ENCODE measurements at places on chromosomes 2 and 18.

GRCh38 chr2:195300631-195301030 lies 356.4 kb upstream of the SLC39A10 start:
- no peak for DNase-seq

- DNase-seq, result no peak
Observed at GRCh38 chr2:32688541-32688940, 60.7 kb downstream of the TTC27 start.

- no peak for DNase-seq
Observed at GRCh38 chr2:61288070-61288841, 126.3 kb downstream of the C2orf74 start.

DNA sequence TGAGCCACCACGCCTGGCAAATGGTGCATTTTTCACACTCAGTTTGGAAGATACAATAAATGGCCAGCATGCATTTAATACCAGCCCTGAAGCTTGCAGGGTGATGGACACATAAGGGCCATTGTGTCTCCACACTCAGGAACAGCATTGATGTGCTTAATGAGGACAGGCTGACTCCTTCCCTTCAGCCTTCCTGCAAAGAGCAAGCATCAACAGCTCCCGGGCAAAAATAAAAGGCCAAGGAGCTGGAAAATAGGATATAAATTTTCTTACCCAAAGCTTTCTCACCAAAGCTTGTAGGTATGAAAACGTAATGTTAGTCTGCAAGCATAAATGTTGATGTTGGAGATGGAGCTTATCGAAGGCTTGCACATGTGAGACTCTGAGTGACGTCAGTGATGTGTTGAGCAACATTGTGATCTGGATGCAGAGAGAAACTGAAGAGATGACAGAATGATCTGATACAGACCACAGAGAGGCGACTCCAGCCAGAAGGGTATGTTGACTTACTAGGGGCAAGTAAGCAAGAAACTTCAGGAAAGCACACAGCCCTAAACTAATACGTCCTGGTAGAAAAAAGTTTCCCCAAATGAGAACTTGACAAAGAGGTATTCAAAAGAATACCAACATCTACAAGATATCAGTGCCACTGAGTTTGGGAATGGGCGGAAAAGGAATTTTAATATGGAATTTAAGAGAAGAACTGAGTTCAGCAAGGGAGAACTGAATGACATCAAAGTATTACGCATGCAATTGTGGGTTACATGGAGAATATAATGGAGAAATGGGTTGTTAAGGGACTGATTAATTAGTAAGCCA lies 256.5 kb downstream of the TGIF1 start:
- DNase-seq, result no peak

Measured in Calu3 (cell line).